ENCODE measurements at places on chromosomes 4 and X. TPM values are rescaled to one million over a fixed set of nuclear protein-coding genes. Genes with fewer than 3 reads are reported as not detected.
A peak's percentile ranks its signal among the peaks of the same experiment; 100 is the strongest.

DNA sequence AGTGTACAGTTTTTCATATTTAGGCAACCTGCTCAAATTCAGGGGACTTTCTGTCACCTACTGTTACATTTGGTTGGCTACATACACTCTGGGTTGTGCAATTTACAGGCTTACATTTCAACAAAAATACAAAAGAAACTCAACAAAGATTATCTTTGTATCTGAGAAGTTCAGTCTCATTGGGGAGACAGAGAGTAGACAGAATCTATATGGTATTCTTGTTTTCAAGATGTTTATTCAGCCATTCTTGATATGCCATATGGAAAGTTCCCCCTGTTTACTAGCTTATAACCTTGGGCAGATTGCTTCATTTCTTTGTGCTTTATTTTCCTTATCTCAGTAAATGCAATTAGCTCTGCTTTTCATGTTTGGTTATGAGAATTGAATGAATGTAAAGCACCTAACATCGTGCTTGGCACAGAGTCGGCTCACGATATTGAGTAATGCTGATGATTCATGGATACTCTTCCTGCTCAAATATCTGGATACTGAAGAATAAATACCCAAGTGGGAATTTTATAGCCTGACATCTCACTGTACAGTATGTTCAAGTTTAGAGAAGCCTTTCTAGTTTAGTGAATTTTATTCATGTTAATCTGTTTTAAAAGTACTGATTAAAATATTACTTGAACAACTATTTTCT, 96.5 kb upstream of the PACRGL start:
- DNase-seq, result peak; percentile 77

- DNase-seq, result peak; percentile 71
Measured at GRCh38 chr4:121380776-121381462, at the start of gene QRFPR. Gene QRFPR (minus strand): TSS chr4:121381018. CDS start chr4:121380647, 371 bp downstream.

DNA sequence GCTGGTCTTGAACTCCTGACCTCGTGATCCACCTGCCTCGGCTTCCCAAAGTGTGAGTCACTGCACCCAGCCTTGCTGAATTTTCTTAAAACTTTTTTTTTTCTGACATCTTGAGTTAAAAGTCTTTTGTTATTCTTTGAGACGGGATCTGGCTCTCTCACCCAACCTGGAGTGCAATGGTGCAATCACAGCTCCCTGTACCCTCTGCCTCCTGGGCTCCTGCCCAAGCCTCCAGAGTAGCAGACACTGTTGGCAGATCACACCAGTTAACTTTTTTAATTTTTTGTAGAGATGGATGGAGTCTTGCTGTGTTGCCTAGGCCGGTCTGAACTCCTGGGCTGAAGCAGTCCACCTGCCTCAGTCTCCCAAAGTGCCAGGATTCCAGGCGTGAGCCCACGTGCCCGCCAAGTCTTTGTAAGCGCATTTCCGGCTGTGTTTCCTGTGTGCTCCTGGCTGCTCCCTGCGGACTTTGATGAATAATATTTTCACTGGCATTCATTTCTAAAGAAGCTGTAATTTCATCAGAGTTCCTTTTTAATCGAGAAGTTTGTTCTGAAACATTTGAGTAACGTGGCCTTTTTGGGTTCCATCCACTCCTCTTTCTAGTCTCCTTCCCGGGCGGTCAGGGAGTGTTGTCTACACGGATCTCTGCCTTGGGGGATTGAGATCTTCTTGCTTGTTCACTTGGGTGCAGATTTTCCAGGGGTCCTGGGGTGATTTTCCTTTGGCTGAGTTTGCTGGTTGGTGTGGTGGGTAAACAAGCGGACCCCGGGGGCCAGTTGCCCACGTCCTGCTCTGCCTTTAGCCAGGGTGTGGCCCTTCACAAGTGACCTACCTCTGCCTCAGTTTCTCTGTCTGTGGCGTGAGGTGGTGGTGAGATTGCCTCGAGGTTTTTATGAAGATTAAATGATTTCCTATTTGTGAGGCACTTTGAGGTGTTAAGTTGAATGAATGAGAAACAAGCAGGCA, 44.4 kb downstream of the PCGF3 start:
- no peak for DNase-seq

DNA sequence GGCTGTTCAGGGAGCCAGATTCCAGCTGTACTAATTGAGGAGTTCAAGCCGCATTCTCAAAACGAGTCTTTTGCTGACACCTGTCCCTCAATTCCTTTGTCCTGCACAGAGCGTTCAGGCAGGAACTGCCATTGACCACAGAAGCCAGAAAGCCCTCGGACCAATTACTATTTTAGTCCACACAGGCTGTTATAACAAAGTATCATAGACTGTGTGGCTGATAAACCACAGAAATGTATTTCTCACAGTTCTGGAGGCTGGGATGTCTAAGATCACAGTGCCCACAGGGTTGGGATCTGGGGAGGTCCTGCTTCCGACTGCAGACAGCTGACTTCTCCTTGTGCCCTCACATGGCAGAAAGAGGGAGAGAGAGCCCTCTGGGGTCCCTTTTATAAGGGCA, 119.8 kb upstream of the ATP6AP2 start:
- no peak for DNase-seq

DNA sequence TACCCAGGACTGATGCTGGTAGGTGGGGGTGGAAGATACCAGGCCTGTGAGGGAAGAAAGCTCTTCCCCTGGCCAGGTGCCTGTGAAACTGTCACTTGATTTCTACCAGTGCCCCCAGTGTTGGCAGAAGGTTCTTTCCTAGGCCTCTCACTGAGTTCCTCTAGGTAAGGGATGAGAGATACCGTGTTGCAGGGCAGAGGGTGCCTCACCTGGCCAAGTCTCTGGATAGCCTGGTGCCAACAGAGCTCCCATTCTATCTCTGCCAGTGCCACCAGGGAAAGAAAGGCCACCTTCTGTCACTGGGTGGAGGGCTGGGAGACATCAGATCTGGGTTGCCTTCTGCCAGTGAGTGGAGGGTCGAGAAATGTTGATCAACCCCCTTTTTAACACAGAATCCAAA, 94.1 kb downstream of the RTL5 start:
- DNase-seq, result no peak

GRCh38 chr4:74654230-74654681, 140.1 kb downstream of the BTC start:
- DNase-seq, result peak; percentile 90

- no peak for DNase-seq
Measured at GRCh38 chr4:129603241-129603931, 507.4 kb downstream of the C4orf33 start.

The PNMA6E gene
- total RNA-seq, result not detected

The GPR82 gene
- total RNA-seq, result not detected

The XK gene
- 0.50 TPM for total RNA-seq

DNA sequence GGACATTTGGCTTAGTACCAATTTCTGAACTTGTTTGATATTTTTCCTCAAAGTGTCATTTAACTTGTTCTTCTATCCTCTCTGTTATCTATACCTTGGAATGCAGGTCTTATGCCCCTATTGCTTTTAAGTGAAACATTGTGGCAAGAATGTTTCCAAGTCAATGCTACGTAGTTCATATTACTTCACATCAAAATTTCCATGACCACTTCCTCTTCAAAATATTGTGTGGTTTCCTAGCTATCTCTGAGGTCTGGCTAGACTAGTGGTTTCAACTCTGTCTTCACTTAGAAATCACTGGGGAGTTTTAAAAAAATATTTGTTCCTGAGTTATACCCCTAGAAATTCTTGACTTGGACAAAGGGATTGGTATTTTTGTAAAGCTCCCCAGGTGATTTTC, 20.2 kb upstream of the RASGEF1B start:
- peak; percentile 71 for DNase-seq

DNA sequence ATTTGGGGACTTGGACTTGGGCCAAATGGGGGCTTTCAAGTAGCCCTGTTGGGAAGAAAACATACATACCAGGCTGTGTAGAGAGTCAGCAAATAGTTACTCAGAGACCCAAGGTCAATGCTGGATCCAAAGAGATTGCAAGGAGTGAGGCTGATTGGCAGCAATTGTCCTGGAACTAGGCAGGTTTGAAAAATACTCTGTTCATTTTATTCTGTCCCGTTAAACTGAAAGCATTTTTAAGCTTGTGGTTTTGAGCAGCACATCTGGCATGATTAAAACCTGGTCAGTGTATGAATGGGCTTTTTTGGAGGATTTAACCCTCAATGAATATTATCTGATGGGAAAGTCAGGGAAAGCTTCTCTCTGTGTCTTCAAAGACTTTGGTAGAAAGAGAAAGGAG, 294.3 kb upstream of the BOD1L1 start:
- DNase-seq, result no peak

GRCh38 chr4:1873776-1874175, 2.6 kb downstream of the NSD2 start:
- DNase-seq, result no peak

The GYPB gene
- not detected for total RNA-seq

DNA sequence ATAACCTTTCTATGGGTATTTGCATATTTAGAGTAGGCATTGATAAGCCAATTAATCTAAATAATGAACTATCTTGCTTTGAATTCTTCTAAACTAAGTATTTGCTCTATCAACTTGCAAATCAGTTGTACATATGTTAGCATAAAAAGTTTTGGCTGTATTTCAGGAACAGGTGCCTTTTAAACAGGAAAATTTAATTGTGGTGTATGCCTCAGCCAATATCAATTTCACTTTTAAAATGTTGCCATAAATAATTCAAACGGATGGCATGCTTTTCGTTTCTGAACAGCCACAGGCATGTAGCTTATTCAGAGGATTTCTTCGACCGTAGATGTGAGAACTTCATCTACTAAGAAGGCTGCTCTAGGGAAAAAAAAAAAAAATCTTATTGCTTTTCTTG, 99.9 kb downstream of the DCLK2 start:
- DNase-seq, result no peak

GRCh38 chr4:13905543-13905942, 278.0 kb upstream of the BOD1L1 start:
- DNase-seq, result no peak

- peak; percentile 58 for DNase-seq
Measured at GRCh38 chr4:102543030-102543928, 42.1 kb downstream of the NFKB1 start.

DNA sequence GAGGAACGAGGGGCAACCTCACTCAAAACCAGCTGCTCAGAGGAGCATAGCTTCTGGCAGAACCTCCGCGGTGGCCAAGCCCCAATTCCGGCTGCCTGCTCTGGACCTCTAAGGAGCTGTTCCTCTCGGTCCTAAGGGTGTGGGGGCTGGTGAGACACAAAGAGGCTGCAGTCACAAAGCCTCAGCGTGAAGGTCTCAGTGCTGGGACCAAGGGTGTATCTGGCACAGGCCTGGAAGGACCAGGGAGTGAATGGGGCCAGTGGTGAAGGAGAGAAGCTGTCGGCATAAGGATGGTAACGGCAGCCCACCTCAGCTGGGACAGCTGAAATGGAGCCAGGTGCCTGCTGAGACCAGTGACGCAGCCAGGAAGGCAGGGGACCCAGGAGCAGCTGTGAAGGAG, 5.3 kb downstream of the PDE6B start:
- no peak for DNase-seq

The RPS6KA6 gene
- total RNA-seq, result 7.8 TPM

The FGFBP1 gene
- 0.83 TPM for total RNA-seq

GRCh38 chr4:128566693-128567092, 242.8 kb upstream of the JADE1 start:
- DNase-seq, result no peak

- DNase-seq, result no peak
Measured at GRCh38 chr4:142130666-142131065, 494.3 kb downstream of the IL15 start.

The ARSD gene
- total RNA-seq, result 16.6 TPM

DNA sequence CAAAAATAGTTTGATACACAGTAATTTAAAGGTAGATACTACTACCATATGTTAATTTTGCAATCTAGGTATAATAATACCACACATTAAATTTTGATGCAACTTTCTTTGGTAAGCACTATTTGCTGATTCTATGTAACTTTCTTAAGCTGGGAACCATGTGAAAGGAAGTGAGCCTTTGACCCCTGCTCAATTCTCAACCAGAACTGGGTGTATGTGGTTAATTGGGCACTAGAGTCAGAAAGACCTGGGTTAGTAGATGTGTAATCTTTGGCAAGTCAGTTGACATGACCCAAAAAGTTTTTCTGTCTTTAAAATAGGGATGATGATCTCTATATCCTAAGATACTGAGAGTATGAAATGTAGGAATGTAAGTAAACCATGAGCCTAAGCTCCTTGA, 22.4 kb downstream of the TLR2 start:
- DNase-seq, result no peak

- DNase-seq, result no peak
Measured at GRCh38 chr4:80183250-80184052, 13.9 kb upstream of the PRDM8 start.
